ENCODE measurements at places on chromosomes 1 and 21.

DNA sequence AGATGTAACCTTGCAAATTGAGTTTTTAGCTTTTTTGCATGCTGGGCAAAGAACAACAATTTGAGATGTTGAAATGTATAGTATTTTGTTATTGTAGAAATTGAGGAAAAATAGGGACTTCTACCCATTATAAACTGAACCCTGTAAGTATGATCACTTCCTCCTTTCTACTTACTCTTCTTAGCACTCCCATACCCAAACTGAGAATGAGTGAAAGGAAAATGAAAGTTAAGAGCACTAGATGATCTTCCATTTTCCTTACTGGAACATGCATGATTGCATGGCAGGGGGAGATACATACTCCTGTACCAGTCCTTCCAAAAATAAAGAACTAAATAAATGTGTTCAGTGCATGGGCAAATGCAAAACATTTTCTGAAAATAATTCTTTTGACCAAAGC lies 107.4 kb upstream of the KIAA1614 start:
- DNase-seq: no peak

GRCh38 chr1:114979278-114979891 lies 50.2 kb upstream of the TSHB start:
- DNase-seq: peak; percentile 65

DNA sequence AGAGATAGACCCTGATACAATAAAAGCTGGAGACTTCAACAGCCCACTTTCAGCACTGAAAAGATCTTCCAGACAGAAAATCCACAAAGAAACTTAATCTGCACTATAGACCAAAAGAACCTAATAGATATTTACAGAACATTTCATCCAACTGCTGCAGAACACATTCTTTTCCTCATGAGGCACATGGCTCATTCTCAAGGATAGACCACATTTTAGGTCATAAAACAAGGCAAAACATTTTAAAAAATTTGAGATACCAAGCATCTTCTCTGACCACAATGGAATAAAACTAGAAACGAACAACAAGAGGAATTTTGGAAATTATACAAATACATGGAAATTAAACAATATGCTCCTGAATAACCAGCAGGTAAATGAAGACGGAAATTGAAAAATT lies 15.0 kb upstream of the IL20 start:
- no peak for DNase-seq

DNA sequence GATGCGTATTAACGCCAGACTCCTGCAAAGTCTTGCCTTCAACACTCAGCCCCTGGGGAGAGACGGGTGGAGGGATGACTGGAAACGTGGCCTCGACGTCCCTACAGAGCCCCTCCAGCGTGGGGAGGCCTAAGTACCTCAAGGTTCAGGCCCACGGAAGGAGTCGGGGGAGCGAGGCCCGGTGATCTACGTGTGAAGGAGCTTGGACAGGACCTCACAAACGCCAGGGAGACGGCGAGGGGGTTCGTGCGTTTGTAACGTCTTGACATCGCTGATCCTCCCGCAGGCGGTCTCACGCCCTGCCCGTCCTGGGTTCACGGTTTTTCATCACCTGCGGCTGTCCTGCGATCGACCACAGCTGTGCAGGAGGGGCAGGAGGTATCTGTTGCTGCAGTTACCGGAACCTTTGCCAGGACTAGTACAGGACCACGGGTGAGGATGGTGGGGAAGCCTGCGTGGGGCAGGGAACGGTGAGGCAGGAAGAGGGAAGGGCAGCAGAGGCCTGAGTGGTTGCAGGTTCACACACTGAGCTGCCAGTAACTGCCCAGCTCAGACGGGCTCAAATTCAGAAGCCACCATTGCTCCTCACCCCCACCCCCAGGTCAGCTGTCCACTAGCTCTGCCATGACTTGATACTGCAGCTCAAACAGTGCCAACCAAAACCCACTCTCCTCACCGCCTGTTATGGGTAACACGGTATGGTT lies 889 bp upstream of the CCNL2 start:
- DNase-seq: no peak

- DNase-seq: no peak
Measured at GRCh38 chr1:44792736-44793502, 4.9 kb upstream of the BEST4 start.

DNA sequence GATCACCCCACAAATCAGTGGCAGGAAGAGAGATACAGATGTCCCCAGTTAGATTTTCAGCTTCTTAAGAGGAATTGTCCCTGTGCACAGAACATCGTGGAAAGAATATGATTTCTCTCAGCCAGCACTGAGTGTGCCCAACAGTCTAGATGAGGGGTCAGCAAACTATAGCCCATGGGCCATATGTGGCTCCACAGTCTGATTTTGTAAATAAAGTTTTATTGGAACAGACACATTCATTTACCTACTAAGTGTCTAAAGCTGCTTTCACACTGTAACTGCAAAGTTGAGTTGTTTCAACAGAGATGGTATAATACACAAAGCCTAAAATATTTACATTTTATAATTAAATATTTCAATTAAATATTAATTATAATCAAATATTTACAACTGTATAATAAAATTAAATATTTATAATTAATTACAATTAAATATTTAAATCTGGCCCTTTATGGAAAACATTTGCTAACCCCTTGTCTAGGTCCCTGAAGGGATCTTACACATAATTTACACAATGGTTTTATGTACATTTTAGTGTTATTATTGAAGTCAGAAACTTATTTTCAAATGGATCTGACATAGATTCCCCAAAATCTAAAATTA lies 407.6 kb downstream of the PTPRU start:
- no peak for DNase-seq

DNA sequence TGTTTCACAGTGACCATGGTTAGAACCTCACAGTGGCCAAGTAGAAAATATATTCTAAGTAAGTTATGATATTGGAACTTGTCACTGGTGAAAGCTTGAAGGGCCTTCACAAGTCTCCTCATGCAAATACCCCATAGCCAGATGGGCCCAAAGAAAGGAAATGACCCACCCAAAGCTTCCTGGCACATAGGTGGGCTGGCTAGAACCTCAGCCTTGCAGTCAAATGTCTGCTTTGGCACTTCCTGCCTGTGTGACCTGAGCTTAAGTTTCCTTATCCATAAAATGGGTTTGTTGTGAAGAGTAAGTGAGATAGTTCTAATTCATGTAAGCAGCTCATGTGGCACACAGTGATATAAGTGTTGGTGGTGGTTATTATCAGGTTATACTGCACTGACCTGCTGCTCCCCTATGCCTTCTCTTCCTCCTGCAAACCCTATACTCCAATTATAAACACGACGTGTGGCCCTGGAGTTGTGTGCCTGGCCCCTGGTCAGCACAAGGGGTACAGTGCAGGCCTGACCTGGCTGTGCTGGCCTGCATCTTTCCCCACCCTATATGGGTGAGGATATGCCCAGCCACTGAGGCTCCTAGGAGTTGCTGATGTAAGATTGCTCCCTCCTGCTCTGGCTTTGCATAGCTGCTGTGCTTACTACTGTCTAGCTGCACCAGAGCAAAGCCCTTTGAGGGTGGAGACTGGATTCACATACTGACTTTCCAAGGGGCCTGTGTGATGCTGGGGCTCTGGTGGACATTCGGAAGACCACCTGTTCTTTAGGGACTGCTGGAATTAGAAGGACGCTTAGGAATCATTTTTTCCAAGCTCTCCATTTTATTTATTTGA lies 4.7 kb upstream of the SLFNL1 start:
- DNase-seq: no peak

- DNase-seq: no peak
Measured at GRCh38 chr1:207711285-207711684, 40.6 kb upstream of the CD46 start.

- no peak for DNase-seq
Measured at GRCh38 chr1:32896451-32896850, 4.7 kb downstream of the TMEM54 start.

Data from CD4-positive, alpha-beta T cell treated with Interleukin-6 at 100 ng/mL for 8 hours (primary cell).